ENCODE measurements at places on chromosomes 1 and 21.

- H3K27ac ChIP-seq, result no peak overlapping the region
- H3K4me1 ChIP-seq, result peaks cover 100% of the 10 kb centered on the region
- H3K36me3 ChIP-seq, result no peaks in the 10 kb centered on the region
- DNase-seq, result no peak
- H3K27me3 ChIP-seq, result no peaks in the 10 kb centered on the region
- H3K4me3 ChIP-seq, result no peak overlapping the region
Observed at GRCh38 chr1:19978143-19978542, 1.3 kb downstream of the PLA2G2A start.

DNA sequence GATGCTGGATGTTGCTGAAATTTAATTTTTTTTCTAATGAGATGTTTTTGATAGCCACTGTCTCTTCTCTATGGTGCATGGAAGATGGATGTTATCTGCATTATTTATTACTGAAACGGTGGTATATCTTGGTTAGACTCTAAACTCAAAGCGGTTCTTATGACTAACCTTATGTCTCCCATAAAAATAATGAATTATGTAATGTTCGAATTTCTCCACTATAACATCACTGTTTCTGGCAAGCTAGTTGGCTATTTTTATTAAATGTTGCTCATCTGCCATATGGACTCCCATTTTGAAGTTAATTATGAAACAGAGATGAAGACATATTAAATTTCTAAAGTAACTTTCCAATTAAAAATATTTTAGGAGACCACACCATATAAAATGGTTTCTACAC, 808.6 kb upstream of the ADGRL4 start:
- H3K4me3 ChIP-seq, result no peak overlapping the region
- DNase-seq, result no peak
- H3K36me3 ChIP-seq, result no peaks in the 10 kb centered on the region
- H3K27me3 ChIP-seq, result no peaks in the 10 kb centered on the region
- H3K4me1 ChIP-seq, result no peaks in the 10 kb centered on the region

GRCh38 chr21:42539342-42539741, 25.7 kb downstream of the SLC37A1 start:
- no peaks in the 10 kb centered on the region for H3K36me3 ChIP-seq
- no peak for DNase-seq
- H3K4me3 ChIP-seq, result no peak overlapping the region
- H3K27ac ChIP-seq, result no peak overlapping the region
- no peaks in the 10 kb centered on the region for H3K4me1 ChIP-seq

DNA sequence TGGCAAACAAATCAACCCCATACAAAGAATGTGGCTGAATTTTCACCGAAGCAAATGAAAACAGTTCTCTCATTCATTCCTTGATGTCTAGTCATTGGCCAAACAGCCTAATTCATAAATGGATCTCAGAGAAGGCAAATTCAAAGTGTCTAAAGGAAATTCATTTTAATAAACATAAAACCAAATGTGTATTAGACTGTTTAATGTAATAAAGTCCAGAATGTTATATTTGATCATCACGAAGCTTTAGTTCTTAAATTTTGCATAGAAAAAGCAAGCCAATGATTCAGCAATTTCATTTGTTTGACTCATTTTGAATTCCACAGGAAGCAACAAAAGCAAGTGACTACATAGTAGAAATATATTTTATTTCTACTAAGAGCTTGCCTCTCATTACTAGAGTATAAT, 379.2 kb upstream of the ADAMTS5 start:
- no peaks in the 10 kb centered on the region for H3K27me3 ChIP-seq
- no peak overlapping the region for H3K27ac ChIP-seq
- no peak for DNase-seq
- H3K36me3 ChIP-seq, result no peaks in the 10 kb centered on the region
- H3K4me1 ChIP-seq, result no peaks in the 10 kb centered on the region

DNA sequence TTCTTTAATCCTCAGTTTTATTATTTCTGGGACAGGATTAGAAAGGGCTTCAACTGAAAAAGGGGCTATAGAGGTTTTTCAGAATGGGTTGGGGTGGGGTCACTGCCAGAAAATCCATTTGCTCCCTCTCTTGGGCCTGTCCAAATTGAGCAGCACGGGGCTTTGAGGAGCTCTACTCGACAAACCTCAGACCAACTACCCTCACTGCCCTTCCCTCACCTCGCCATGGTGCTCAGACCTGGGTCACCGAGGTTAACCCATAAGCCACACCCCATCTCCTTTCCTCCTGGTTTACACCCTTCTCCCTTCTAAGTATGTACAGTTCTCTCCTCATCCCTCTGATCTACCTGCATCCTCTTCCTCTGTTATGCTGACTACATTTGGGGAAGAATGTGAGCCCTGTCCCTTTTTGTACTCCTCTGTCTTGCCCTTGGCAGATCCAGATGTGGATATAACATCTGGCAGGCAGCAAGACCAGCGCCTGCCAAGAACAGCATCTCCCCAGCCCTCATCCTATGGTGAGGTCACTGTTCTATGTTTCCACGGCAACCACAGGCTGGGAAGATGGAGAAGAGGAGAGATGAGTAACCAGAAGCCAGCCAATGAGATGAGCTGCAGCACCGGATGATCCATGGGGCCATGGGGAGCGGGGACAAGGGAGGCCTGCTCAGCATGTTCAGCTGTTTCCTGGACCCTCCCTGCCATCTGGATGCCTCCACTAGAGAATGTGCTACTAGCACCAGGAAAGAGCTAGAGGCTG, 3.7 kb upstream of the FABP3 start:
- DNase-seq, result peak; percentile 32
- H3K27ac ChIP-seq, result no peak overlapping the region
- H3K27me3 ChIP-seq, result no peaks in the 10 kb centered on the region
- H3K4me3 ChIP-seq, result no peak overlapping the region
- H3K4me1 ChIP-seq, result peaks cover 59% of the 10 kb centered on the region

DNA sequence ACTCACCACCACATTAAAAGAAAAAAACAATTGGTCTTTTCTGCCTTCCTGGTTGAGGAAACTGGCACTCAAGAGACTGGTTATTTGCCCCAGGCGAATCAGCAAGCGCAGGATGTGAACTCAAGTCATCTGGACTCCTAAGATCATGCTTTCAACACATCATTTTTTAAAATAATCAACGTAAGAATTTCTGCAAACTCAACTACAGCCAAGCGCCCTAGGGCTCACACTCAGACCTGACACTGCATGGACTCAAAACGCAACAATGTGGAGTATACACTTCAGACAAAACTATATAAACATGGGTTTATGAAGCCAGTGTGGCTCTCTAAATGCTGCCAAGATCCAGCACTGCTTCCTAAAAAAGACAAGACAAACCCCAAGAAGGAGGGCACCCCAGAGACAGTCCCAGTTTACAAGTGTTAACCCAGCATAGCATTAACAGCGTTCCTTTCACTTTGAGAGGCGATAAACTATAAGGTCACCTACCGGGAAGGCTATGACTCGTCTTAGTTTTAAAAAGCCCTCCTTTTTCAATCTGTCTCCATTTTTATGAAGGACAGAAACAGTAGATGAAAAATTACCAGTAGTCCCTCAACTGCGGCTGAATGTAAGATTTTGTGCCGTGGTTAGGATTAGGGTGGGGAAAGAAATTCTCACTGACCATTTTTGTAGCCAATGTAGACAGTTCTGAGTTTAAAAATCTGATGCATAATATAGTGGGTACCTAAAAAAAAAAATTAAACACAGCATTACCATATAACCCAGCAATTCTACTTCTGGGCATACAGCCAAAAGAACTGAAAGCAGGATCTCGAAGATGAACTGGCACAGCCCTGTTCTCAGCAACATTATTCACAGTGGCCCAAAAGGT, 54.8 kb downstream of the SIPA1L2 start:
- H3K36me3 ChIP-seq, result no peaks in the 10 kb centered on the region
- no peak overlapping the region for H3K4me3 ChIP-seq
- no peak overlapping the region for H3K27ac ChIP-seq
- H3K27me3 ChIP-seq, result no peaks in the 10 kb centered on the region

DNA sequence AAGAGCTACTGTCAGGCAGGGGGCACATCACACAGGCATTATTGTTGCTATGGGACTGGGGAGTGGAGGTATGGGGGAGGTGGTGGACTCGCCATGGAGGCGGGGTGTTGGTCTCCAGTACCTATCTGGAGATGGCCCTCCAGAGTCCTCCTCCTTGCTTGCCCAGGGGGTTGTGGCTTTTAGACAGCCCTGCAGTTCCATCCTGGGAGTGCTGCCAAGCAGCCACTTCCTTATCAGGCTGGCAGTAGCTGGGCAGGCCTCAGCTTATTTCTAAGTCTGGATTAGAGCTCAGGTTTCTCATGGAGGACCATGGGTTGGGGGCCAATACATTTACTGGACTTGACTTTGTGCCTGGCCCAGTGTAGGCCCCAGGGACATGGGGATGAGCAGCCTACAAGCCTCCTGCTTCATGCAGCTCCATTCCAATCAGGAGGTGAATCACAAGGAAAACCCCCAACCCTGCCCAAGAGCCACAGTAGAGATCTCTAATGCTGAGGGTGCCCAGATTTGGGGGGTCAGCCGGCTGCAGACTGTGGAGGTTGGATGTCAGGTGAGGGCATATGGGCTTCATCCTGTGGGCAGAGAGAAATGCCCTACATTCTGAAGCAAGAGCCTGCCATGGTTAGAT, 210.7 kb upstream of the EDN2 start:
- no peak overlapping the region for H3K4me3 ChIP-seq
- H3K4me1 ChIP-seq, result no peaks in the 10 kb centered on the region
- peaks cover 8% of the 10 kb centered on the region for H3K27me3 ChIP-seq
- no peaks in the 10 kb centered on the region for H3K36me3 ChIP-seq
- no peak for DNase-seq

DNA sequence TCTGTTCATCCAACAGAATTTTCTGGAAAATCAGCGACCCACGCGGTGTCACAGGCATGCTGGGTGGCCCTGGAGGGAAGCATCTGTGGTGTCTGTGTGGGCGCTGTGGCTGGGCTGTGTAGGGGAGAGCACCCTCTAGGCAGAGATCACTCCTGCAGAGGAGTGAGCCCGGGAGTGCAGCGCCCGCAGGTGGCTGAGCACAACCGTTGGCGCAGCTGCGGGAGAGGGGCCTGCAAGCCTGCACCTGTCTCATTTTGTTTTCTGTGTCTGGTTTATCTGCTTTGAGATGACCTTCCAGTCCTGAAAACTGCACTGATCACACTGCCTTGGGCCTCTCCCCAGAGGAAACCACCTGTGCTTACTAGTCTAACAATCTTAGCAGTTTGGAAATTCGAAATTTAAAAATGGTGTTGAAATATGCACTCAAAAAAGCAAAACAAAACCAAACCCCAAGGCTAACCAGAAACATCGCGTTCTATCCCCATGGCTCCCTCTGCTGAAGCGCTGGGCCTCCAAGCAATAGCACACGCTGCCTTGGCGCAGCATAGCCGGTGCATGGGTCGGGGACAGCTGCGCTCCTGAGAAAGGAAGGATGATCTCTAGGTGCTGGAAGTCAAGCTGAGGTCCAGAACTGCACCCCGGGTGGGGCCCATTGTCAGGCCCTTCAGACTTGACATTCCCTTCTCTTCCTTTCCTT, 4.8 kb downstream of the FAM3B start:
- H3K36me3 ChIP-seq, result no peaks in the 10 kb centered on the region
- peaks cover 91% of the 10 kb centered on the region for H3K4me1 ChIP-seq

GRCh38 chr1:29172415-29172939, 9.2 kb downstream of the SRSF4 start:
- H3K36me3 ChIP-seq, result peaks cover 8% of the 10 kb centered on the region
- H3K27me3 ChIP-seq, result no peaks in the 10 kb centered on the region

DNA sequence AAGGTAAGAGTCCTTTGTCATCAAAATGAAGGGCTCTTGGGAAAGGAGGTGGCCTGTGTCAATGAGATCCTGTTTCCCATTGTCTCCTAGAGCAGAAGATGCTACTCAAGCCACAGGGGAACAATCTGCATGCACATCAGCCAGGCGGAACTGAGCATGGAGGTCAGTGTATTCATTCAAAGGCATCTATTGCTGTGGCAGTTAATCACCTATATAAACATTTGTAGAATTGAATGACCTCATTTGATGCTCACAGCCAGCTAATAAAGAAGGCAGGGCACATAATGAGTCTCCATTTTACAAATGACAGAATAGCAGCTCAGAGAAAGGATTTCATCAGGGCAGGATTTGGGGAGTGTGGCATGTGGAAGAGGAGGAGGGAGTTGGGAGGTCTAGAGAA, 5.7 kb upstream of the FYB2 start:
- peaks cover 33% of the 10 kb centered on the region for H3K4me1 ChIP-seq
- no peak overlapping the region for H3K4me3 ChIP-seq
- H3K27me3 ChIP-seq, result no peaks in the 10 kb centered on the region
- H3K36me3 ChIP-seq, result no peaks in the 10 kb centered on the region
- H3K27ac ChIP-seq, result no peak overlapping the region

- DNase-seq, result no peak
- H3K4me1 ChIP-seq, result peaks cover 36% of the 10 kb centered on the region
- no peaks in the 10 kb centered on the region for H3K36me3 ChIP-seq
Observed at GRCh38 chr1:21123287-21123948, 53.3 kb downstream of the EIF4G3 start.

GRCh38 chr1:205792481-205792881, 17.2 kb upstream of the RAB29 start:
- H3K27me3 ChIP-seq, result no peaks in the 10 kb centered on the region
- H3K4me3 ChIP-seq, result no peak overlapping the region
- H3K36me3 ChIP-seq, result no peaks in the 10 kb centered on the region
- H3K27ac ChIP-seq, result no peak overlapping the region
- no peaks in the 10 kb centered on the region for H3K4me1 ChIP-seq

- no peak overlapping the region for H3K4me3 ChIP-seq
- H3K27me3 ChIP-seq, result peaks cover 2% of the 10 kb centered on the region
- H3K27ac ChIP-seq, result no peak overlapping the region
- H3K36me3 ChIP-seq, result no peaks in the 10 kb centered on the region
- no peaks in the 10 kb centered on the region for H3K4me1 ChIP-seq
Observed at GRCh38 chr1:2784854-2785630, 16.5 kb downstream of the TTC34 start.

DNA sequence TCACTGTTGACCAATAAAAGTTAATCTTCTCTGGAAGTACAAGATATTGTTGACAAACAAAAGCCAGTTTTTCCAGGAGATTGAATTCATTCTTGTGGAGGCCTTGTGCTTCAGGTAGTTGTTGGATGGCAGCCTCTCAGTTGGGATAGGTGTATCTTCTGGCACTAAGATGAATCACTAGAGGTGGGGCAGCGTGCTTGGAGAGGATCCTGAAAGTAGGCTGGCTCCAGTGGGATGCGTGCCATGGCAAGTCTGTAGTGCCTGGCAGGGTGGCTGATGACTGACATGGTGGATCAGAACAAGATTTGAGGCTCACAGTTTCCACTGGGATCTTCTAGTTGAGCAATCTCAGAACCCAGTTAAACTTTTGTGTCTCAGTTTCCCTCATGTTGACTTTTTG, 2.4 kb downstream of the VPS13D start:
- no peak for DNase-seq
- H3K4me3 ChIP-seq, result no peak overlapping the region
- peaks cover 20% of the 10 kb centered on the region for H3K4me1 ChIP-seq
- H3K27ac ChIP-seq, result no peak overlapping the region

- H3K4me1 ChIP-seq, result no peaks in the 10 kb centered on the region
- no peak overlapping the region for H3K4me3 ChIP-seq
- H3K27ac ChIP-seq, result no peak overlapping the region
- no peaks in the 10 kb centered on the region for H3K27me3 ChIP-seq
Observed at GRCh38 chr1:212315907-212316306, 30.7 kb downstream of the PPP2R5A start.

GRCh38 chr1:198876371-198876871, 237.6 kb downstream of the PTPRC start:
- no peaks in the 10 kb centered on the region for H3K27me3 ChIP-seq
- H3K4me3 ChIP-seq, result no peak overlapping the region
- H3K4me1 ChIP-seq, result no peaks in the 10 kb centered on the region
- no peak overlapping the region for H3K27ac ChIP-seq
- DNase-seq, result no peak
- no peaks in the 10 kb centered on the region for H3K36me3 ChIP-seq

All from HepG2 (cell line).